H4 (cell line): ENCODE measurements at places on chromosomes 4 and X.

GRCh38 chr4:151260526-151260925 is 16.4 kb upstream of the PRSS48 start:
- DNase-seq, result no peak

DNA sequence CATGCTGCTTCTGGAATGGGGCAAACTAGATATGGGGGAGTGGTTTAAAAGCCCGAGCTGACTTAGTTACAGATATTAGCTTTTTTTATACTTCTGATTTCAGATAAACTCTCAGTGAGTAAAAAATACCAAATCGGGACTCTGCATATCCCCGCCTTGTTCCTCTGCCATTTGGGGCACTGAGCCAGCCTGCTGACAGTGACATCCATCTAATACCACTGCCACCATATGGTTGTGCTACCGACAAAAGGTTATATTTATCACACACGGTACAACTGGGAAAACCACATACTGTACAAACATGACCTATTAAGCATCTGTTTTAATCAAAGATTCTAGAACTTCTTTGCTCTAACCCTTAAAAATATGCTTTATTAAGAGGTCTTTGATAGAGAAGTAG is 78.7 kb downstream of the GALNT7 start:
- no peak for DNase-seq

DNA sequence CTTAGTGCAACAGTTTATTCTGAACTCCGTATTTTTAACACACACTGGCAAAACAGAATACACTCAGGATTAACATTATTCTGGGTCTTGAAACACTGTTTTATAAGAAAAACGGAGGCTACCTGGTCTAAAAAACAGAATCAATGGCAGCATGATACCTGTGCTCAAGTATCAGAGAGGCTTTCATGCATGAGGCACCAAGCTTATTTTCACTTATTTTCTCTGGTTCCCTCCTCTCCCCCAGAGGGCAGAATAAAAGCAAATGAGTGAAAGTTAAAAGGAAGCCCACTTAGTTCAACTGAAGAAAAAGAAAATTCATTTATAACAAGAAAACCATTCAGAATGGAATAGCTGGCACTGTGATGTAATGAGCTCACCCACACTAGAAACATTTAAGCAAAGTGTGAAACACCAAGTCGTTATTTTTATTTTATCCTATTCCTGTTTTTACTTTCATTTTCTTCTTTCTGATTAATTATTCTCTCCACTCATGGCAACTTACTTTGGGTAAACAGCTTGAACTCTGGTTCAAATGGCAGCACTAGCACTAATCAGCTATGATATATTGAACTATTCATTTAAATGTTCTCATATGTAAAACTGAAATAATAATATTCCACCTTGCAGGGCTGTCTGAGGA is 211.8 kb downstream of the PPP3CA start:
- DNase-seq, result no peak

DNA sequence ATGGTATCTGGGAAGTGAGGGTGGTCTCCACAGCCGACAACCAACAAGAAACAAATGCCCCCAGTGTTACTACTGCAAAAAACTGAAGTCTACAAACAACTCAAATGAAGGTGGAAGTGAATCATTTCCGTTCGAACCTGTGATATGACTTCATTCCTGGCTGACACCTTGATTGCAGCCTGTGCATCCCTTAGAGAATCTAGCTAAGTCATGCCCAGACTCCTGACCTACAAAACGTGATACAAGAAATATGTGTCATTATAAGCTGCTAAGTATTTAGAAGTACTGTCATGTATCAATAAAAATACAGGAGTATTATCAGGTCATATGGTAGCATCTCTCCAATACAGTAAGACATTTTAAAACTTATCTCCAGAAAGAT is 959.7 kb upstream of the LCORL start:
- DNase-seq, result no peak

GRCh38 chr4:139808381-139808807 is 142.8 kb downstream of the MGST2 start:
- DNase-seq, result no peak

DNA sequence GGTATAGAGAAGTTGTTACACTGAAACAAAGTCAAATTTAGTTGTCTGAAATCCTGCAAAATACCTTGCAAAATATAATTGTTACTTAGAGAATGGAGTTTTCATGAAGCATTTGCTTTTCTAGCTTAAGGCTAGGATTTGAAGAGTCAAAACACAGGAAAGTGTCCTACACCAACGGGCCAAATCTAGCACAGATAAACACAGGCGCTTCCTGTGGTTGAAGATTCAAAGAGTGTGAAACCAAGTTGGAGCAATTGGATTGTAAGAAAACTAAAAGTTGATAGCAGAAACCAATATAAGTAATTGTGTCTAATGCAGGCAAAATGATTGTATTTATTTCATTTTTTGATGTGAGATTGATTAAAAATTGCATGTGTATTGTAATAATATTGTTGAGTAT is 2002.5 kb upstream of the TENM3 start:
- DNase-seq, result no peak

DNA sequence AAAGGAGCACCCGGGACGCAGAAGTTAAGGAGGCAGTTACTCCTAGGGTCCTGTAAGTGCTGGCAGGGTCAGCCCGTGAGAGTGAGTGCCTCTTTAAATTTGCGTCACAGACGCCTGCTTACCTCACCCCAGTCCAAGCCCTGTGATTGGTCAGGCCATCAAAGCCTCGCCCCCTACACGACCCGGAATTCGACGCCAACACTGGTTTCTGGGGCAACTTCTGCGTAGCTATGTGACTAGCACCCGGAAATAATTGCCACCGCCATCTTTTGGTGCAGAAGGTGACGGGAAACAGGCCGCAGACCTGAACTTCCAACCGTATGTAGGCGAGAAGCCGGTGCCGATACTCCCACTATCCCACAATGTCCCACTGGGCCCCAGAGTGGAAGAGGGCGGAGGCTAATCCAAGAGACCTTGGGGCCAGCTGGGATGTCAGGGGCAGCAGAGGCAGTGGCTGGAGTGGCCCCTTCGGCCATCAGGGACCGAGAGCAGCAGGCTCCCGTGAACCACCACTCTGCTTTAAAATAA is at the start of gene DDX53:
TSS of gene DDX53 (plus strand) at position 265 of the 528 bp plus-strand sequence. CDS start at position 363, 98 bp downstream.
- DNase-seq, result no peak

GRCh38 chrX:111811831-111812230 is 64.2 kb upstream of the TRPC5OS start:
- DNase-seq, result no peak

GRCh38 chr4:56465599-56466295 is 1.7 kb upstream of the SRP72 start:
- no peak for DNase-seq

DNA sequence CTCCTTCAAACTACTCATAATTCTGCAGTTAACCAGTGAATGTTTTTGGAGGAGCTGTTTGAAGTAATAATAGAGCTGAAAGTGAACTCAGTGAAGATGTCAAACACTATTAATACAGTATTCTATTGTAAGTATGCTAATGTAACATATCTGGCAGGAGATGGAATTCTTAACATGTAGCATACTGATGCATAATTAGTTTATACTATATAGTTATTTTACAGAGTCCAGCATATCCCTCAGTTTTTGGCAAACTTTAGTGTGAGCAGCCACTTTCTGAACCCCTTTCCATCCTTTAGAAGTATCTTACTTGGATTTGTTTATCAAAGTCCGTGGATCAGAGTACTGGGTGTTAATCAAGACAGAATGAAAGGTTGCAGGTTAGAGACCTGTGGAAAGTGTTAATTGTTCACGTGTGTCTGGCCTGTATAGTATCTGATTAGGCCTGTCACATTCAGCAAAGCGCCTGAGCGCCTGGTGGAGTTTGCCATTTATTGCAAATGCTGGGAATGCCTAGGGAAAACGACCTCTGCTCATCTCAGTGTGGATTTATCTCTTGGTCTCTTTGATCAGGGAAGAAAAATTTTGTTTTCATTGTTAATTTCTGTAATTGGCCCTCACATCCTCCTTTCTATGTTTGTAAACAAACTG is 251.7 kb upstream of the MAD2L1 start:
- no peak for DNase-seq

DNA sequence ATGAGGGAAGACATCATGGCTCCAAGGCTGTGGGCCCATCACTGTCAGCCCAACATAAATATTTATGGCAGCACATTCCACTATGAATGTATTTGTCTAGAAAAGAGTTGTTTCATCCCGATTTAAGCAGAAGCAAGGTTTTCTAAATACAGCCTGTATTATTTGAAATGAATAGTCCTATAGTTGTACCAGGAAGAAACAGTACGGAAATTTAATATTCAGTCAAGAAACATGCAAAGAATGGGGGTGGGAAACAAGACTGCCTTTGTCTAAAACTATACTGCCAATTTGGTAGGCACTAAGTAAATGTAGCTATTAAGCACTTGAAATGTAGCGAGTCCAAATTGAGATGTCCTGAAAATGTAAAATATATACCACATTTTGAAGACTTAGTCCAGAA is 69.1 kb downstream of the MOSPD2 start:
- DNase-seq, result no peak
